Activated CD8-positive, alpha-beta memory T cell treated with anti-CD3 and anti-CD28 coated beads for 24 hours (primary cell): ENCODE measurements at places on chromosomes 5 and 9.

- DNase-seq, result no peak
These were observed 370.9 kb upstream of the WWC1 start for GRCh38 chr5:167920589-167920988.

GRCh38 chr5:133926489-133927299, 41.7 kb downstream of the C5orf15 start:
- DNase-seq, result no peak

GRCh38 chr5:61737964-61738340, 405.9 kb downstream of the ZSWIM6 start:
- no peak for DNase-seq

- no peak for DNase-seq
These were observed 151.7 kb upstream of the RFX3 start for GRCh38 chr9:3677541-3677940.

- DNase-seq, result no peak
These were observed 64.4 kb upstream of the TNFSF8 start for GRCh38 chr9:114994768-114995167.

- no peak for DNase-seq
These were observed 50.9 kb downstream of the GOLPH3 start for GRCh38 chr5:32123058-32123805.

- DNase-seq, result no peak
These were observed 358.8 kb upstream of the ADAMTS16 start for GRCh38 chr5:4781299-4781698.

DNA sequence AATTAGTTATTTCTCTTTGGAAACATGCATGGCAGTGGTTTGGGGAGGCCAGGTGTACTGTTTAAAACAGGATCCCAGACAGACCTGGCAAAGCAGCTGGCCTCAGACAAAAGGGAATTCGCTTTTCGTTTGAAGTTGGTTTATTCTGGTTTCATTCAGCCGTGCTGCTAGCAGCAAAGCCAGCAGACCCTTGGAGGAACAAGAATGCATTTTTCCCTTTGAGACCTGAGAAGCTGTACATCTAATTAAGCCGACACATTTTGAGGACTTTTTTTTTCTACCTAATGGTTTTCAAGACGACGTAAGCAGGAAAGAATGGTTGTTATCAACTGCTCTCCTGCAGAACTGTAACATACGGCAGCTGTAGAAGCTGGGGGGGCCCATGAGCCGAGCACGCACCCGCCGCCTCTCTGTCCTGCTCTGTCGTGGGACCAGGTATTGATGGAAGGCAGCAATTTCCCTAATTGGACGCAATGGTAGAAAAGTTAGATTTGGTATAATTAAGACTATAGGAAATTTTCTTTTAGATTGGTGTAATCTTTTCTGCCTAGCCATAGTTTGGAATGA, 13.6 kb downstream of the PLEKHG4B start:
- no peak for DNase-seq

- DNase-seq, result no peak
These were observed 144.6 kb upstream of the OTULINL start for GRCh38 chr5:14436801-14437542.

DNA sequence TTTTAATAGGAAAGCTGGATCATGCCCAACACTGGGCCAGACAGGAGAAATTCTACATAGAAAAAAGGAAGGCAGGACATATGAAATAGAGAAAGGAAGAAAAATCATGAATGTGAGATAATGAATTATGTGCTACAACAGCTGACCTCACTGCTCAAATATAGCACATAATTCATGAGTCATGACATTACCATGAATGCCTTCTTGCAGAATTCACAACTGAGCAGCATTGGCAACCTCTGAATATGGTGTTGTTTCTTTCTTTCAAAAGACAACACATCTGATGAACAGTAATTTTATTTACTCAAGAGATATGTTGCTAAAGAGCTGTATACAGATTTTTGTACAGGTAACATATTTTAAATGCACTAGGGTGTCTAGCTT, 34.4 kb downstream of the APBA1 start:
- no peak for DNase-seq
